Activated CD4-positive, alpha-beta memory T cell treated with anti-CD3 and anti-CD28 coated beads for 36 hours (primary cell): ENCODE measurements at places on chromosomes 2 and 18.

DNA sequence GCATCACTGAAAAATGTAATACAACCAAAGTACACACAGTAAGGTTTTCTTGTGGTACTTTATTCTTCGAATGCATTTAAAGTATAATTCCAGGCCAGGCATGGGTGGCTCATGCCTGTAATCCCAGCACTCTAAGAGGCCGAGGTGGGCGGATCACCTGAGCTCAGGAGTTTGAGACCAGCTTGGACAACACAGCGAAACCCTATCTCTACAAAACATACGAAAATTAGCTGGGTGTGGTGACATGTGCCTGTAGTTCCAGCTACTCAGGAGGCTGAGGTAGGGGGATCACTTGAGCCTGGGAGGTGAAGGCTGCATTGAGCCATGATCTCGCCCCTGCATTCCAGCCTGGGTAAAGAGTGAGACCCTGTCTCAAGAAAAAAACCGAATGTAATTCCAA, 3.9 kb upstream of the TTC39C start:
- no peak for DNase-seq

DNA sequence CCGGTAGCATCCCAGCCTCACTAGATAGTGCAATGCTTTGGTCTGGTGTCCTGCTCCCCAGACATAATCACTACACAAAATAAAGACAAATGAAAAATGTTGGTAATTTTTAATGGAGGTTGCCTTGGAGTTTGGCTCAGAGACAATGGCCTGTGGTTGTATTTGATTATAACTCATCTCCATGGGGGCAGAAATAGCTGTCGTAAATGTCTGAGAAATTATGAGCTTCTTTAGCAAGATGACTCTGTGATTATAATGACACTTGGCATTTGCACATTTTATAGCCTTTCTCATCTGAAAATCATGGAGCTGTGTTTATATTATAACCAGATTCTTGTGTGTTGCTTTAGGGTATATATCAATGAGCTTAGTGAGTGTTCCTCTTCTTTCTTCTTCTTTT, 1779.7 kb upstream of the CELF4 start:
- DNase-seq: no peak

DNA sequence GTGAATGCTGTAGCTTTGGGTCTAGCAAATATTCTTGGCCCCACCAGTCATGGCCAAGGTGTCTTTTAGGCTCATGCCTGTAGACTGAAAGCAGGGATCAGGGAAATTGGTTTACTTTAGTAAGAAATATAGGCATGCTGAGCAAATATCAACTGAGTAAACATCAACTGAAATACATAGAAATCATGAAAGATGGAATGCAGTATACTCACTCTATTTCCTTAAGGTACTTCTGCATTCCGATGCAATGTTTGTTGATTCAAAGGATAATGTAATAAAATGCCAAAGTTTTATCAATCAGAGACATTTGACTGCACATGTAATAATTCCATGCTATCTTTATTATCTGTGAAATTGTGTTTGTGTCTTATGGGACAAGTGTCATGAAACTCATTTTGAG, 19.6 kb upstream of the IL1R1 start:
- DNase-seq: no peak

- DNase-seq: no peak
These were observed 99.4 kb upstream of the BCL11A start for GRCh38 chr2:60652832-60653340.

DNA sequence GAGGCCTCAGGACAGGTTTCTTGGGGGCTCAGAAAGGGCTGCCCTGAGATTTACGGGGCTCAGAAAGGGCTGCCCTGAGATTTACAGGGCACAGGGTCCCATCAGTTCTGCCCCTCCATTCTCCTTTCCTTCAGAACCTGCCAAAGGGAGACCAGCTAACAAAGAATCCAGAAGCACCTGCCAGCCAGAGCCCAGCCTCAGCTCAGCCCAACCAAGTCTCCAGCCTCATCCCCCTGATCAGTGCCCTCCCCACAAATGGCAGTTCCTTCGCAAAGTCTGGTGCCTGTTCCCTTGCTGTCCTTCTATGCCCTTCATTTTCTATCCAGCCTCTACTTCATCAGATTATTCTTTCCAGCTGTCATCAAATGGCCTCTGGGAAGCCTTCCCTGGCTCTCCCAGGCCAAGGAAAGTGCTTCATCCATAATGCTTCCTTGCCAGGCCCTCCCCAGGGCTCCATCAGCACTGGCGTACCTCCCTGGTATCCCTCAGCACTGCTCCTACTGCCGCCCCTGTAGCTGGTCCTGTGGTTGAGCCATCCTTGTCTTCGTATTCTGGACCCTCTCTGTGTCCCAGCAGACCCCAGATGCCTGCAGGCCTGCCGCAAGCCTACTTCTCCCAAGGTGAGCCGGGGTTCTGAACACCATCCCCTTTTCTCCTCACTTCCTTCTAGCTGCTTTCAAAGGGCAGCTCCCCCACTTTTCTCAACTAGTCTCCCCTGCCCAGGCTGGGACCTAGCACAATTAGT, 96.2 kb upstream of the EPAS1 start:
- DNase-seq: no peak

DNA sequence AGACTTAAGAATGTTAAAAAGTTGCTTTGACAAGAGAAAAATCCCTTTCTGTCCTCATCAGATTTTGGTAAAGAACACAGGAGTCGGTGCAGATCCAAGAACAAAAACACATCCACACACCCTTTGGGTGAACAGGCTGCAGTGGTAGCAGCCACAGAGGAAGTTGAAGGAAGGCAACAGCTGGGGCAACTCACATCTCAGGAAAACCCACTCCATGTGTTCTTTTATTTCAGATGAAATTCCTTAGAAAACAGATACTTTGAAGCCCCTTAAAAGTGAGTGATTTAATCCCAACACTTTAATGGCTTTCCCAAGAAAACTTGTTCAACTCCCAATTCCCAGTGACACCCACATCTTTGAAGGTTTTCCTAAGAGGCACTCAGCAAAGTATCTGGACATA, 271.3 kb downstream of the ICOS start:
- no peak for DNase-seq

DNA sequence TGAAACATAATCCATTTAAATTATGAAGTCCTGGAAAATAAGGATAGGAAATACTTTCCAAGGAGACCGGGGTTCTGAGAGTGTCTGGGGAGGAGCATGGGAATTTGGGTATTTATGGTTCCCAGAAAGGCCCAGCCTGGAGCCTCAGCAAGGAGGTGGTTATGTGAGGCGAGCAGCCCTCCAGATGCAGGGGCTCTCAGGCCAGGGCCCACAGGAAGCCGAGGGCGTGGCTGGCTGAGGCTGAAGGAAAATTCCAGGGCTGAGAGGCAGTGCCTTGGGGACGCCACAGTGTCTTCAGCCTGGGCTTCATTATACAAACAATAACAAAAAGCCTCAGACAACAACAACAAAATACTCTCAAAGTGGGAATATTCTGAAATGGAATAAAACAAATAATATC, 86.9 kb upstream of the SERPINE2 start:
- no peak for DNase-seq
